ENCODE measurements at places on chromosomes 1 and 21. TPM values are rescaled to one million over a fixed set of nuclear protein-coding genes. Genes with fewer than 3 reads are reported as not detected.

Gene RGS13
- polyA plus RNA-seq = not detected

Gene DLGAP3
- polyA plus RNA-seq = 0.71 TPM

Gene ZNF648
- not detected for polyA plus RNA-seq

Gene AQP10
- not detected for polyA plus RNA-seq

Gene CAMSAP2
- 7.5 TPM for polyA plus RNA-seq

Gene MYCL
- polyA plus RNA-seq = 1.7 TPM

Gene AADACL4
- polyA plus RNA-seq = 0.58 TPM

Gene CD53
- 10.7 TPM for polyA plus RNA-seq
